ENCODE measurements at places on chromosomes 16 and 17.

- peak; percentile 74 for DNase-seq
Measured at GRCh38 chr17:7308625-7309433, 1.4 kb downstream of the EIF5A start.

- no peak for DNase-seq
Measured at GRCh38 chr17:77436058-77436442, 295.3 kb downstream of the SEC14L1 start.

- DNase-seq: no peak
Measured at GRCh38 chr17:60103957-60104356, 25.2 kb upstream of the HEATR6 start.

GRCh38 chr17:29124925-29125273, 55.3 kb downstream of the MYO18A start:
- DNase-seq: no peak

GRCh38 chr16:51152691-51153576, 1.9 kb upstream of the SALL1 start:
- DNase-seq: no peak

GRCh38 chr17:30352240-30352814, 18.5 kb upstream of the TMIGD1 start:
- no peak for DNase-seq

DNA sequence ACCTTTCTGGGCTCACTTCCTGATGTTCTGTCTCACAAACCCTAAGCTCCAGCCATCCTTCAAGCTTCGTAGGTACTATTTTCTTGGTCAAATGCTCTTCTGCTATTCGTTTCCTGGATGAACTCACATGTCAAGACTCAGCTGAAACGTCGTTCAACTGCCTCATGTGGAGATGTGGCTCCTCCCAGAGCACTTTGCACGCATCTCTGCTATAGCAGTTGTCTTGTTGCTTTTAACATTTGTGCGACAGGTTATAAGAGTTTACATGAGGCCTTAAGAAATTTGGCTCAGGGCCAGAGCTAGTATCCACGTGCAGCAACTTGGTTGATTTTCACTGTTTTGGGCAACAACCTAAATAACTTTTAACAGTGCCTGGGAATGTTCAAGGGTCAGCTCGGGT, 2.8 kb upstream of the KRT40 start:
- DNase-seq: no peak

DNA sequence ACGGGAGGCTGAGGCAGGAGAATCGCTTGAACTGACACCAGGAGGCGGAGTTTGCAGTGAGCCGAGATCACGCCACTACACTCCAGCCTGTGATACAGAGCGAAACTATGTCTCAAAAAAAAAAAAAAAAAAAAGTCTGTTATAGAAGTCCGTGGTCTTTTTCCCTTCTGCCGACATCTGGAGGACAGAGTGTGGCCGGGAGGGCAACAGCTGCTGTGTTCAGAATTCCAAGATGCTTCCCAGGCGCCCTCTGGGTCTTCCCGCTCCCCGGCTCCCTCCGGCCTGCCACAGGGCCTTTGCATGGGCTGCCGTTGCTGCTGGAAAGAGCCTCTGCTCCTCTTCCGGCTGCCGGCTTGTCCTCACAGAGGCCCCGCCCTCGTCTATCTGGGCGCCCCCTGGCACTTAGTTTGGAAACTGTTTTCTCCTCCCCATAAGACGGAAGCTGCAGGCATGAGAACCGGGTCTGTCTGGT, 2.4 kb upstream of the CACNA1H start:
- no peak for DNase-seq

GRCh38 chr17:80796430-80796861, 195.2 kb upstream of the CHMP6 start:
- DNase-seq: no peak

DNA sequence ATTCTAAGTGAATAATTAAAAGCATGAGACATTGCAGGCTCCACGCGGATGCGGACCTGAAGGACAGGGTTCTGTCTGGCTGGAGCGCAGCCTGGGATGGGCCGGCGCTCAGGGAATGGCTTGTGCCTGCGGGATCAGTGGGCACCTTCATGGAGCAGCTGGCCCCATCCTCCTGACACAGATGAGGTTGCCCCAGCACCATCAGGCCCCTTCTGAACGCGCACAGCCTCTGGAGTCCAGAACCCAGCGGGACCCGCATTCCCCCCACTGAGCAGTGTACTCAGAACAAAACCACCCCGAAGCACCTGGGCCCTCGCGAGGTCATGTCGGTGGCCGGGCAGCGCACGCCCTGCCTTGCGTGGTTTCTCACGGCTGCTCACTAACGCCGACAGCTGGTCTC, 70.5 kb upstream of the CHMP6 start:
- no peak for DNase-seq
